ENCODE measurements at places on chromosomes 5 and 9. TPM values are rescaled to one million over a fixed set of nuclear protein-coding genes. Genes with fewer than 3 reads are reported as not detected.
A peak's percentile ranks its signal among the peaks of the same experiment; 100 is the strongest.

Gene TMEM215
- not detected for total RNA-seq

Gene AQP7
- total RNA-seq = not detected

Gene SCGB3A2
- total RNA-seq = not detected

DNA sequence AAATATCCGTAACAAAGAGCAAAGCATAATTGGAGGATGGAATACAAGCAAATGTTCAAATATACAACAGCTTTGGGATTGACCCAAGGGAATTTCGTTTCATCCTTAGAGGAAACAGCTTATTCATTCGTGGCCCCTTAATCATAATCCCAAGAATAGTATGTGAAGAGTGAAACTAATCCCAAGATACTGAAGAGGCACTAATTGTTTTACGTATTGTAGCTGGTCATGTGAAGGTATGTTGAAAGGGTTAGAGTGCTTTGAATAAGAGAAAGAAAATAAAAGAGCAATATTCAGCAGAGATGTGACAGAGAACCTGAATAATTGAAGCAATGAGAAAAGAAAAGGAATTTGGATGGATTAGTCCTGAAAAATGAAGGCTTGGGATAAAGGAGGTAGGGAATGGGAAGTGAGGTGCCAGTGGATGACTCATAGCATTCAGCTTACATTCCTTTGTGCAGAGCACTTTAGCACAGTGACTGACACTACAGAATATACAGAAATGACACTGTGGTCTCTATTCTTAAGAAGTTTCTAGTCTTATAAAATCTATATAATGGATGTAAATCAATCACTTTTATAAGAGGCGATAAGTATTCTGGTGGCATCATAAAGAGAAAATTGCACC lies 221.9 kb downstream of the TLR4 start:
- DNase-seq = no peak

- DNase-seq = no peak
These were observed 71.9 kb upstream of the GRHPR start for GRCh38 chr9:37350486-37351190.

GRCh38 chr9:86971742-86972141 lies 24.4 kb upstream of the GAS1 start:
- DNase-seq = no peak

- DNase-seq = no peak
These were observed 467.0 kb downstream of the NTRK2 start for GRCh38 chr9:85136507-85136906.

GRCh38 chr5:124395287-124395686 lies 351.2 kb downstream of the ZNF608 start:
- no peak for DNase-seq

GRCh38 chr5:140345919-140346347 lies 470 bp downstream of the HBEGF start:
- DNase-seq = peak; percentile 87

Measured in osteocyte (in vitro differentiated cells).